Type B pancreatic cell (in vitro differentiated cells): ENCODE measurements at places on chromosomes 3 and 15. TPM values are rescaled to one million over a fixed set of nuclear protein-coding genes. Genes with fewer than 3 reads are reported as not detected.

IL5RA gene
- 0.14 and 0.51 TPM in 2 replicates for total RNA-seq

- no peak overlapping the region for H3K4me3 ChIP-seq
- H3K27me3 ChIP-seq, result peaks cover 38% of the 10 kb centered on the region
- H3K36me3 ChIP-seq, result no peaks in the 10 kb centered on the region
- no peak for DNase-seq
- H3K27ac ChIP-seq, result no peak overlapping the region
These were observed 3.5 kb upstream of the AHSG start for GRCh38 chr3:186609247-186609868.

DNA sequence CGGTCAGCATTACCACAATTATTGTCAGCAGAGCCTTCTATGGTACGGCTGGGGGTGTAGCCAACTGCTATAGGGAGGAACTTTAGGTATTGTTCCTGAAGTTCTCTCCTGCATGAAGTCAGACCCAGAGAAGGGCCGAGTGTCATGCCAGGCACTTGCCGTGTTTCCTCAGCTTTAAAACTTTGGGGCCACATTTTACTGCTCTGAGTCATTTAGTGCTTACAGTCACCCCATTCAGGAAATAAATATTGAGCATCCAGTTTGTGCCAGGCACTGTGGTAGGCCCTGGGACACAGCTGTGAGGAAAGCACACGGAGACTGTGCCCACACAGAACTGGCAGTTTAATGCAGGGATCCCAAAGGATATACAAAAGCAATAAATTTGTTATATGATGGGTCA, 54.5 kb upstream of the APEH start:
- no peak for DNase-seq
- H3K27ac ChIP-seq, result no peak overlapping the region
- no peaks in the 10 kb centered on the region for H3K27me3 ChIP-seq

- H3K27me3 ChIP-seq, result no peaks in the 10 kb centered on the region
- no peaks in the 10 kb centered on the region for H3K4me1 ChIP-seq
- H3K4me3 ChIP-seq, result no peak overlapping the region
- DNase-seq, result no peak
- H3K36me3 ChIP-seq, result no peaks in the 10 kb centered on the region
These were observed 55.5 kb upstream of the MBNL1 start for GRCh38 chr3:152213203-152213602.

DNA sequence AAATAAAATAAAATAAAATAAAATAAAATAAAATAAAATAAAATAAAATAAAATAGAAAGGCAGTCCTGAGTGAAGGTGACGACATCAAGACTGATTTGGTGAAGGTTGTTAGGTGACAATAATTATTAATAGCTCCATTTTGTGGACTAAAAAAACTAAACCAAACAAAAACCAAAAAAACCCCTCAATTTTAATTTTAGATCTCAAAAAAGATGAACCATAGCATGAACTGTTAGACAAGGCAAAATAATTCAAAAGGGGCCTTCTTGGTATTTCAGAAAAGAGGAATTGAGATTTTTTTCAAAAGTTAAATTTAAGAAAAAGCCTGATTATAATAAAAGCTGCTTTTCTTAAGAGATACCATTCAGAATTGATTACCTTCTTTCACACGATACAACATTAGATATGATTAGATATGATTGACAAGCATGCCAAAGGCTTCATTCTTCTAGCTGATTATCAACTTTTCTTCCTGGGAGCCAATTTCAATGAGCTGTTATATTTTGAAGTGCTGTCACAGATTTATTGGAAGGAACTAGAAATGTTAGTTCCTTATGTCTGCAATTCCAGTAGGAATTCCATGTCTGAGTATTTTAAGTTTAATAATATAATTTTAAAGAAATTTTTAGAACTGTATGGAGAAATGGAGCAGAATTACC, 244.7 kb downstream of the MBNL1 start:
- H3K4me1 ChIP-seq, result no peaks in the 10 kb centered on the region
- no peak overlapping the region for H3K27ac ChIP-seq
- DNase-seq, result no peak
- no peak overlapping the region for H3K4me3 ChIP-seq
- no peaks in the 10 kb centered on the region for H3K27me3 ChIP-seq
